Activated T-helper 1 cell treated with anti-CD3 and anti-CD28 coated beads, Interleukin-12 subunit alpha, Interleukin-12 subunit beta, Interleukin-2, Interleukin-4 antibody, amounts not matched to agents 30 ng/mL and 10 ng/mL and 1 ng/mL, durations not matched to agents 14 hours and 24 hours and 36 hours (primary cell): ENCODE measurements at places on chromosomes 5 and 9. TPM values are rescaled to one million over a fixed set of nuclear protein-coding genes. Genes with fewer than 3 reads are reported as not detected.

FGD3 gene
- total RNA-seq = 43.9 and 44.0 TPM in 2 replicates

ARL14EPL gene
- not detected in 2 replicates for total RNA-seq

DNA sequence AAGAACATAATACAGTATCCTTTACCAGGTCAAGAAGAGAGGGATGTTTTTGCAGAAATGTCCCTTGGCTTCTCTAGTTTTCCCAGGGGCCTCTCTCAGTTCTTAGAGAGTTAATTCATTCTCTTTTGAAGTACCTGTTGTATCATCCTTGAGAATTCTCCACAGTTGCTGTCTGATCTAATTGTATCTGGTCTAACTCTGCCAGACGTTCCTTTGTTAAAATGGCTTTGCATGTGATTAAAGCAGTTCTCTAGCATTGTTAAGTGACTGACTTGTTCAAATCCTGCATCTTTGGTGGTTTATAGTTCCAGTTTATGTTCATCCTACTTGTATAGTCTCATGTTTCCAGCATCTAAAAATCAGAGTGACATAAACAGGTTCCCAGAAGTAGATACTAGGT is 65.0 kb downstream of the KIAA1958 start:
- no peak for DNase-seq
- H3K4me1 ChIP-seq = peaks cover 3% of the 10 kb centered on the region
- no peak overlapping the region for H3K27ac ChIP-seq
- H3K36me3 ChIP-seq = no peaks in the 10 kb centered on the region
- no peak overlapping the region for H3K4me3 ChIP-seq

- no peaks in the 10 kb centered on the region for H3K36me3 ChIP-seq
- H3K27me3 ChIP-seq = no peaks in the 10 kb centered on the region
- DNase-seq = no peak
- H3K4me1 ChIP-seq = peaks cover 22% of the 10 kb centered on the region
Measured at GRCh38 chr9:71790296-71790695, 22.0 kb upstream of the CEMIP2 start.

- no peak for DNase-seq
- no peak overlapping the region for H3K27ac ChIP-seq
- H3K36me3 ChIP-seq = no peaks in the 10 kb centered on the region
Measured at GRCh38 chr9:114026335-114026734, 51.8 kb downstream of the AMBP start.

DNA sequence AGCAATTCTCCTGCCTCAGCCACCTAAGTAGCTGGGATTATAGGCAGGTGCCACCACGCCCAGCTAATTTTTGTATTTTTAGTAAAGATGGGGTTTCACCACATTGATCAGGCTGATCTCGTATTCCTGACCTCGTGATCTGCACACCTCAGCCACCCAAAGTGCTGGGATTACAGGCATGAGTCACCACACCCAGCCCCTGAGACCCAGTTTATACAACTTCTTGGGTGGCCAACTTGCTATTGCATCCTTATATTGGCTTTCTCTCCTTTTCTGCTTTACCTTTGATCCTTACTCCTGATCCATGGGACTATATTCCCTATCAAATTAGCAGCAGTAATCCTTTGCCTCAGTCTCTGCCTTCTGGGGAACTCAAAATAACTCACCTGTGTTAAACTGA is 659.1 kb downstream of the PRELID2 start:
- no peaks in the 10 kb centered on the region for H3K36me3 ChIP-seq
- no peak overlapping the region for H3K27ac ChIP-seq
- no peak overlapping the region for H3K4me3 ChIP-seq
- H3K4me1 ChIP-seq = no peaks in the 10 kb centered on the region
- H3K27me3 ChIP-seq = no peaks in the 10 kb centered on the region
